ENCODE measurements at places on chromosomes 7 and 10.

GRCh38 chr7:66255534-66256100 lies 50.5 kb downstream of the TPST1 start:
- DNase-seq = no peak

- DNase-seq = peak; percentile 6
Observed at GRCh38 chr7:70307544-70308106, 709.4 kb downstream of the AUTS2 start.

- no peak for DNase-seq
Observed at GRCh38 chr10:98374217-98374985, 40.6 kb downstream of the PYROXD2 start.

GRCh38 chr10:110207011-110207804 lies at the start of gene MXI1:
TSS of gene MXI1 (plus strand) at chr10:110207605. CDS start at chr10:110207809, 204 bp downstream.
- no peak for DNase-seq

- DNase-seq = no peak
Observed at GRCh38 chr10:43395571-43396060, 13.4 kb downstream of the HNRNPF start.

DNA sequence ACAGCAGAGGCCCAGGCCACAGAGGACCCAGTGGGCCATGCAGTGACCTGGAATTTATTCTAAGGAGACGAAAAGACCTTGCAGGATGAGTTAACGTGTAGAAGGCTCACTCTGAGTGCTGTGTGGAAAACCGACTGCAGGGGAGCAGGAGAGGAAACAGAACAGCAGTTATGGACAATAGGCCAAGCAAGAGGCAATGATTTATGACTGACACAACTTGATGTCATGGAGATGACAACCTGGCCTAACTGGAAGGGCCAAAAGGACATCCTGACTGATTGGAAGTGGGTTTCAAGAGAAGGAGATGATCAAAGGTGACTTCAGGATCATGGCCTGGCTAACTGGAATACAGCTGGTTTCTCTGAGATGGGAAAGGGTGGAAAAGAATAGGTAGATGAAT lies 70.2 kb upstream of the RAPGEF5 start:
- DNase-seq = no peak

- DNase-seq = no peak
Observed at GRCh38 chr10:66999762-67000545, 74.1 kb downstream of the LRRTM3 start.

- DNase-seq = no peak
Observed at GRCh38 chr7:90669492-90669891, 73.4 kb downstream of the CDK14 start.

DNA sequence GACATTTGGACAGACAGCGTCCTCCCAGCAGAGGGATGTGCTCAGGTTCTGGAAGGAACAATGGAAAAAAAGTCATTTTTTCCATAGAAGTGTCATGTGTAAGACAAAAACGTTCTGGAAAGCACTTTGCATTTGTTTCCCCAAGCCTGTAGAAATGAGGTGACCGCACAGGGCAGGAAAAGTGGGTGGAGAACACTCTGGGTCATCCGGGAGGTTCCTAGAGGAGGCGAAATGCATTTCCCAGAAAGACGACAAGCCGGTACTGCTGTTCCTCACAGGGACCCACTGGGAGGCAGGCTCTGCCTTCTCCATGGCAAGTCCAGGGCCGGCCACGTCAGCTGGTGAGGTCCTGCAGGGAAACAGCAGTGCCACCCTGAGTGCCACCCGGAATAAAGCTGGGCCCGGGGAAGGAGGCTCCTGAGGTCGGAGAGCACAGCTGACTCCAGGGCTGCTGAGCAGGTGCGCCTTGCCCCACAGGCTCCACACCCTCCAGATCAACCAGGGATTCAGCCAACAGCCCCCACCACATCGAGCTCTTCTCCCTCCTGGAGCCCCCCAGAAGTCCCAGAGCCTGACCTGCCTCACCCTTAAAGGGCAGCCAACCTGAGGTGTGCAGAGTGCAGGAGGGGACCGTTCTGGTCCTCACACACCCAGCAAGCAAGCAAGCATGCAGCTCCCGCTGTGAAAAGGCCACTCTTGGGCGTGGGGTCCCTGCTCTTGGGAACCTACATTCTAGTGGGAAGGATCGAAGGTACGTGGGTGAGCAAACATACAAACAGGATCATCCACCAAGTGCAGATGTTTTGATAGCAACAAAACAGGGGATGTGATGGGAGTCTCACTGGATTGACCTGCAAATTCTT lies 28.8 kb upstream of the INPP5A start:
- no peak for DNase-seq

- DNase-seq = no peak
Observed at GRCh38 chr10:4069491-4069890, 284.5 kb upstream of the KLF6 start.

- DNase-seq = no peak
Observed at GRCh38 chr7:70237831-70238575, 639.7 kb downstream of the AUTS2 start.

DNA sequence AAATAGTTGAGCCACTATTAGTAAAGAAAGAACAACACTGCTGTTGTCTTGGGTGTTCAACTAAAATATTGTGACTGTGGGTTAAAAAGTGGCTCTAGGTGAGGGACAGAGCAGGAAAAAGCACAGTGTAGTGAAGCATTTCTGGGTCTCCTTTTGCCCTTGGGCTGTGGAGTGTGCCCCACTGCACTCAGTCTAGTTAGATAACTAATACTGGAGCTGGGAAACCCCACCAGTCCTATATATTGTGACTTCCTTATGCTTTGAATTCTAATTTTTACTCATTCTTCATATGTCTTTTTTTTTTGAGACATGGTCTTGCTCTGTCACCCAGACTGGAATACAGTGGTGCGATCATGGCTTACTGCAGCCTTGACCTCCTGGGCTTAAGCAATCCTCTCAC lies 195.1 kb downstream of the EXOC4 start:
- DNase-seq = no peak

DNA sequence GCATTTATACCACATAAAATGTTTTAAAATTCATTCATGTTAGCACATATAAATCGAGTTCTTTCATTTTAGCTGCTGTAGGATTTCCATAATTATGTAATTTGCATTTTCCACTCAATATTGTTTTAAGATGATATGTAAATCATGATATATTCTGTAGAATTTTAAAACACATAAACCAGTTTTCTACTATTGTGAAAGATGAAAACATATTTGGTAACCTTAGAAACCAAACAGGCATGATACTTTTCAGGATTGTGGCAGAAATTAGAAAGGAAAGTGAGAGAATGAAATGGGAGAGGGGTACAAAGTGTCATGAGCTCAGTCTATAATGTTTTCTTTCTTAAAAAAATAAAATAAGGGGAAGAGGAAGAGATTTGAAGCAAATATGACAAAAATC lies 269.3 kb downstream of the PPP1R3A start:
- no peak for DNase-seq

DNA sequence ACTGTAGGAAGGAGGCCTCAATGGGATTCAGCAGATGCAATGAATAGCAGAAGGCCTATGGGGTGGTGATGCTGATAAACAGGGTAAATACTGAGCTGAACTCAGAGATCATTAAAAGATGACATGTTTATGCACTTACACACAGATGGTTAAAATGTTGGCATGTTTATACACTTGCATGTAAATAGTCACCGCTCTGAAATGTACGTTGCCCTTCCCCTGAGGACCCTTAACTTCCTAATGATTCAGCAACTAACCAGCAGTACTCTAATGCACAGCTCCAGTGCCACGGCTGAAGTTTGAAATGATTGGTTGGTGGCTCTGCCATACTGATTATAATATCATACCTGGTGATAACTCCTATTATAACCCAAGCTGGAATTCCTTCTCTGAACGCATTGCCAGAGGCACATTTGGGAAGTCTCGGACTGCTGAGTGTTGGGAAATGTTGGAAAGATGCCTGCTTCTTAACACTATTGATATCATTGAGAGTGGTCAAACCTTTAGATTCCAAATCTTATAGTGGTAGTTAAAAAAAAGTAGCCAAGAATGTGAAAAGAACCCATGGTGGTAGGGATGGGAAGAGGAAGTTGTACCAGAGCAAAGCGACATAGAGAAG lies 3.7 kb upstream of the CAV1 start:
- DNase-seq = no peak

- DNase-seq = no peak
Observed at GRCh38 chr7:17166824-17167379, 131.6 kb upstream of the AHR start.

DNA sequence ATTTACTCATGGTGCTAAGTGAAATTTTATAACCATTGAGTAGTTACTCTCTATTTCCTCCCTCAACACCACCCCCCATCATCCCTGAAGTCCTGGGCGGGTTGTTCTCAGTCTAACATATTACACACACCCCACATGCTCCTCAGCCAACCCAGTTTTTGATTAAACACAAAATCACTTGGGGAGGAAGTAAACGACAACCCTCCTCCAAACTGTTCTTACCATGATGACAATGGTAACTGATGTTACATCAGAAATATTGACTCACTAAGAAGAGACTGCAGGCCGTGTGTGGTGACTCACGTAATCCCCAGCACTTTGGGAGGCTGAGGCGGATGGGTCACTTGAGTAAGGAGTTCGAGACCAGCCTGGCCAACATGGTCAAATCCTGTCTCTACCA lies 44.2 kb downstream of the RAB11FIP2 start:
- no peak for DNase-seq

DNA sequence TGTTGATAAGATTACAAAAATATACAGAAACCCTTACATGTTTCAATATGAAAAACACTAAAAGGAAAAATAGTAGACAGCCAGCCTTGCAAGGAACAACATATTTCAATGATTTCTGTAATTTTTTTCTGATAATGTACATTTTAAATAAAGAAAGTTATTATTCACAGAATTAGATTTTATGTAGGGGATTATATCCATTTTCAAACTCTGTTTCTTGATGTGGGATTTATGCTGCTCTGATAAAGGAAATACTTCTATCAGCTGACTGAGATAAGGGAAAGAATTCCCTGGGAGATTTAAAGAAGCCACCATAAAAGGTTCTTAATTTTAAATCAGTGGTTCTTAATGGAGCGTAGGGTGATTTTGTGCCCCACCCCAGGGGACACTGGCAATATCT lies 180.4 kb downstream of the ADAM12 start:
- DNase-seq = no peak

GRCh38 chr7:137091396-137091795 lies 222.9 kb downstream of the CHRM2 start:
- no peak for DNase-seq

DNA sequence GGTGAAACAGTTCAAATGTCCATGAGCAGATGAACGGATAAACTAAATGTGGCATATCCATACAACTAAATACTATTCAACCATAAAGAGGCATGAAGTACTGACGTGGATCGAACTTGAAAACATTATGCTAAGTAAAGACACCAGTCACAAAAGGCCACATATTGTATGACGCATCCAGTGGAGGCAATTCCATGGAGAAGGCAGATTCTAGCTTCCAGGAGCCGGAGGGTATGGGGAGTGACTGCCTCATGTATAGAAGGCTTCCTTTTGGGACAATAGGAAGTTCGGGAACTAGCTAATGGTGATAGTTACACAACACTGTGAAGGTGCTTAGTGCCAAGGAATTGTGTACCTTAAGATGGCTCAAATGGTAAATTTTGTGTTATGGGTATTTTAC lies 98.4 kb downstream of the VIPR2 start:
- DNase-seq = no peak

DNA sequence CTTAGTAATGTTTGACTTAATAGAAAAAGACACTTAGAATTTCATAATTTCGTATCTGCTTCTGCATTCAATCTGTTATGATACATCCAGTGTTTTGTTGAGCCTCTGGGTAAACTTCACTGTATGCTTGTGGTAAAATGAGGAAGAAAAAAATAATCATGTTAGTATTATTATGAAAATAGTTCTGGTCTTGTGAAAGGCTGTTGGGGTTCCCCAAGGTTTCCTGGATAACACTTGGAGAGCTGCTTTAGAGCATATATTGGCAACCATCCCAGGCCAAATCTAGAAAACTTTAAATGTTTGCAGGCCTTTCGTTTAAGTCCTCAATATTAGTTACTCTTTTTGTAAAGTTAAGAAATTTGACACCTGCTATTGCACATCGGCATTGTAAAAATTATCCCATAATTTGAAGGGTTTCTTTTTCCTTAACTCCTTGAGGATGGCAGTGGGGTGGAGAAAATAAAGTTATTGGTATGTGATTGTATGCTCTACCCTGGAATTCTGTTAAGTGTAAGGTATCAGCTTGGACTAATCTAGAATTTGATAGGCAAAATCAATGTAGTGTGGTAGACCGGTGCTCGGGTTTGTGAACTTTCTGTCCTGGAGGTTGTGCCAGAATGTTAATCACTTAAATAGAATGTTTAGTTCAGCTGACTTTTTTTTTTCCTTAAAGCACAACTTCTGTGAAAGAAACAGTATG lies 54.5 kb downstream of the WAC start:
- no peak for DNase-seq

- peak; percentile 8 for DNase-seq
Observed at GRCh38 chr7:135877805-135878204, 99.4 kb downstream of the MTPN start.

All from urinary bladder (tissue), 4 donors.